ENCODE measurements at places on chromosomes 6 and 20. TPM values are rescaled to one million over a fixed set of nuclear protein-coding genes. Genes with fewer than 3 reads are reported as not detected.

Gene PROKR2
- total RNA-seq = not detected

Gene ZNF165
- total RNA-seq = 4.9 TPM

Gene PDE7B
- total RNA-seq = 0.11 TPM

DNA sequence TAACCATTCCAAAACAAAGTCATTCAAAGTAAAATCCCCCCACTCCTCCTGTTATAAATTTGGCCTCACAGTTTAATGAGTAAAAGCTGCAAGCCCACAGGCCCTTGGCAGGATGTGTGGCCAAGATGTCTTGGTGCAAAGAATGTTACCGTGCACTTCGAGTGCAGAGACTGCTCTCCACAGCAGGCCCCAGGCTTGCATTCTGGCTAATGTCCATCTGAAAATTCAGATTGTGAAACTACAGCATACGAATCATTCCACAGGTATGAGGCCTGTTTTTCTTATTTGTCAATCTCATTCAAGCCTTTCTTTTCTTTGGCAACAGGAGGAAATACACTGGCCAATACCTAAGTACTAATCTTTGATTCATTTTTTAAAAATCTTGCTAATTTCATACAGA is 7.1 kb downstream of the RPS6KA2 start:
- DNase-seq = no peak

Gene BFSP1
- total RNA-seq = 0.14 TPM
